ENCODE measurements at places on chromosomes 4 and X. TPM values are rescaled to one million over a fixed set of nuclear protein-coding genes. Genes with fewer than 3 reads are reported as not detected.

Gene USP26
- total RNA-seq: not detected

DNA sequence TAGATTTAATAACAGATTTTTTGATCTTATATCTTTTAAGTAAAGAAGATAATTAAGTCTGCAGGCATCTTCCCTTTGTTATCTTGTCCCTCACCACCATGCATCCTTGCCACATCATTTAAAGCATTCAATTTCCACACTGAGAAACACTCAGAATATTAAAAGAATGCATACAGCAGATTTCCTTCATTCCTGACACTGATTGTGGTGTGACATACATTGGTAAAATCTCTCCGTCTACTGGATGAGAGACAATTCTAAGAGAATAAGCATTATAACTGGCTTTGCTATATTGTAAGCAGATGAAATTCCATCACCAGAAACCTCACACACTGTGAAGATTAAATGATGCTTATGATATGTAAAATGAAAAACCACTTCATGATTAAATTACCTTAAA, 97.4 kb upstream of the TRPC5OS start:
- no peak for DNase-seq

Gene STPG2
- not detected for total RNA-seq

Gene MAP9
- total RNA-seq: 12.0 TPM

Gene CENPVL1
- not detected for total RNA-seq

GRCh38 chrX:113802837-113803236, 781.0 kb upstream of the HTR2C start:
- DNase-seq: no peak

GRCh38 chr4:94695384-94695783, 62.4 kb upstream of the BMPR1B start:
- DNase-seq: no peak

Gene BST1
- 0.48 TPM for total RNA-seq

- DNase-seq: no peak
Measured at GRCh38 chr4:15690020-15690809, 8.6 kb downstream of the FAM200B start.

DNA sequence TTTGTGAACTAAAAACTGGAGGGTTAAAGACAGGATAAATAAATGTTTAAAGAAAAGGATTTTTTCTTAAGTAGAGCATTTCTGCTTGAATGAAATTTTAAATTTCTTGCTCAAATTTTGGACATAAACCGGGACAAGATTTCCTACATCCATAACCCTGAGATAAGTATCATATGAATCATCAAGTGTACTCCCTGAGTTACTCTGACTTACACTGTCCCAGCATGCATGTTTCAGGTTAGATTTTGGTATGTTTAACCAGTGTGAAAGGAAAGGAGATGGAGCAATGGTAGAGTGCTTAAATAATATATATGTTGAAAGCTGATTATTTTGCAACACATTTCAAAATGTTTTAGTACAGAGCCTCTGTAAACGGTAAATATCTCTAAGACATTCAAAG, 175.2 kb downstream of the ADGRL3 start:
- no peak for DNase-seq
